Calu3 (cell line): ENCODE measurements at places on chromosomes 5 and 9.

GRCh38 chr5:148163345-148163744, 5.0 kb upstream of the SPINK14 start:
- no peak for DNase-seq

GRCh38 chr5:16712178-16712577, 95.4 kb upstream of the RETREG1 start:
- no peak for DNase-seq

DNA sequence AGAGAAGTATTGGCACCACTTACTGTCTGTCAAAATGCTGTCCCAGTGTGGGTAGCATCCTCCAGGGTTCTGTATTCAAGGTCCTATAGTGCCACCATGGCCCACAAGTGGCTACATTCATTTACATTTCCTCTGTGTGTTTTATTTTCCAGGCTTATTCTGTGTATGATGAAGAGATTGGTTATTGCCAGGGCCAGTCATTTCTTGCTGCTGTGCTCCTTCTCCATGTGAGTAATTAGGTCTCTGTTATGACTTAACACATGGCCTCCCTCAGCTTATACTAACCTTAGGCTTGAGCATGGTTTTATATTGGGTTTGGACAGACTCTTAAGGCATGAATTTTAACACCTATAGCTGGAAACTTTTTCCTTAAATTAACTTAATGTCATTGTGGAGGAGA, 36.7 kb downstream of the GPR21 start:
- no peak for DNase-seq

GRCh38 chr9:36862206-36863145, 171.6 kb downstream of the PAX5 start:
- peak; percentile 28 for DNase-seq

DNA sequence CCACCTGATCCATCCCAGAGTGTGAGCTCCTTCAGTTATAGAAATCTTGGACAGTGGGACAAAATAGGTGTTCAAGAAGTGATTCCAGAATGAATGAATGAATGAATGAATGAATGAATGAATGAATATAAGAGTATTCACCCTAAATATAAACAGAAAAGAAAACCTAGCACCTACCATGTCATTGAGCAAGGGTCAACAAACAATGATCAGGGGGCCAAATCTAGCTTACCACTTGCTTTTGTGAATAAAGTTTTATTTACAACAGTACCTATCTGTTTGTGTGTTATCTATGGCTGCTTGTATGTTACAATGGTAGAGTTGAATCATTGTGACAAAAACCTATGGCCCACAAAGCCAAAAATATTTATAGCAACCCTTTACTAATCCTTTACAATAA, 43.9 kb upstream of the CEP78 start:
- DNase-seq = no peak

GRCh38 chr9:31715250-31715649, 669.2 kb upstream of the ACO1 start:
- DNase-seq = no peak

DNA sequence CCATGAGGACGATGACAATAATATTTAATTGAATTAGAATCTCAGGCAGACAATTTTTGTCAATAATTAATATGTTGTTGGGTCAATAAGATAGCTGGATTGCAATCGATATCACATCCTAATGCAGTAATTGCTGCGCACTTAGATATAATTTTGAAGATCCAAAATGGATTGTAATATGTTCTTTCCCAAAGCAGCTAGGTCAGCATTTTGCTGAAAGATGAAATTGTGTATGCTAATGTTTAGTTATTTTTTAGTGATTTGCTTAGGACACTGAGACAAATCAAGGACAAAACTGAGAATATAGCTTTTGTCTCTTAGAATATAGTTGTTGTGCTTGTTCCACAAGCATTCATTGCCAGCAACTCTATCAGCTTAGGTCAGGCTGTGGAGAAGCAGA, 389.9 kb downstream of the MTRR start:
- no peak for DNase-seq

GRCh38 chr5:142906863-142907671, 136.9 kb downstream of the ARHGAP26 start:
- no peak for DNase-seq

DNA sequence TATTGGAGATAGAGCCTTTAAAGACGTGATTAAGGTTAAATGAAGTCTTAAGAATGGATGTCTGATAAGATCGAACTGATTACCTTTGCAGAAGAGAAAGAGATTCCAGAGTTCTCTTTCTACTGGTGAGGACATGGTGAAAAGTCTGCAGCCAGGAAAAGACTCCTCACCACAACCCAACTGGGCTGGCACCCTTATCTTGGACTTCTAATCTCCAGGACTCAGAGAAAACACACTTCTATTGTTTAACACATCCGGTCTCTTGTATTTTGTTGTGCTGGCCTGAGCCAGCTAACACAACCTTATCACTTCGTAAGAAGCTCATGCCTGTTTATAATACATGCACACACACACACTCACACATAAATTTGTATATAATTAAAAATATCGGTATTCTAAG, 489.1 kb downstream of the PRDM9 start:
- no peak for DNase-seq

DNA sequence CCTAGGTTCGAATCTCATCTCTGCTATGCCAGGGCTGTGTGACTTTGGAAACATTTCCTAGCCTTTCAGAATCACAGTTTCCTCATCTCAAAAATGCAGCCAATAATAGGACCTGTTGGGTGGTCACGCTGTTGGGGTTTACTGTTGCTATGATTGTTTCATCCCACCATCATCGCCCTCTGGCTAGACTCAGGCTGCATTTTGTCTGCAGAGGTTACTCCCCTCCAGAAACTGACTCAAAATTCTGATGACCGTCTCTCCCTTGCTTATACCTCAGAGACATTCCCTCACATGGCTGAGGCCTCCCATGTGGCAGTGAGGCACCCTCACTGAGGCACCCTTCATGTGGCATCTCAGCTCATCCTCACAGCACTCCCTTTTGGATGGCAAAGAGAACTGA, 61.6 kb downstream of the COL27A1 start:
- no peak for DNase-seq

- DNase-seq = no peak
These were observed 1.6 kb downstream of the HAPLN1 start for GRCh38 chr5:83718936-83719495.

DNA sequence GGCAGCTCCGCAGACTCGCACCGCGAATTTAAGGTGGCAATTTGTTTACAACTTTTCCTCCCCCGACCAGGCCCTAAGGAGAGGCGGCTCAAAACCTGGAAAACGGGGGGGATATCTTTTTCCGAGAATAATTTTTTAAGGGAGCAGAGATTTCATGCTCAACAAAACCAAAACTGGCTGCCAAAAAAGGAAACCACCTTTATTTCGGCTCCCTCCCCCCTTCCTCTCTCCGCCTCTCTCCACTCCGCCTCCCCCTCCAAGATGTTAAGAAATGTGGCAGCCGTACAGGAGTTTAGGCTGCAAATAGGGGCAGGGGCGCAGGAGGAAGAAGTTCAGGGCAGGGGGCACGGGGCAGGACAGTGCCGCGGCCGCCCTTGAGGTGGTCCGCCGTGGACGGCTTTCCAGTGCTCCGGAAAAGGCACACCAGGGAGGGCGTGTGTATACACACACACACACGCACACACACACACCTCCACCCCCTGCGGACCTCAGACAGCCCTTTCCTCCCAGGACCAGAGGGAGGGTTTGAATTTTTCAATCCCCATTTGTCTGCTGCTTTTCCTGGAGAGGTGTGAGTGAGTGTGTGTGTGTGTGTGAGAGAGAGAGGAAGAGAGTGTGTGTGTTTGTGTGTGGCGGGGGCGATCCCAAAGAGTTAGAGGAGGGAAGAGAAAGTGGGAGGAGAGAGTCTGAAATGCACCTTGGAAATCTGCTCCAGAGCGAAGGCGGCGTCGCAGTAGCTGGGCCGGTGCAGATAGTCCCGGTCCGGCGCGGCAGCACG, 9.1 kb downstream of the PTCH1 start:
- DNase-seq = peak; percentile 49

GRCh38 chr5:7517006-7517405, 121.1 kb downstream of the ADCY2 start:
- DNase-seq = no peak

DNA sequence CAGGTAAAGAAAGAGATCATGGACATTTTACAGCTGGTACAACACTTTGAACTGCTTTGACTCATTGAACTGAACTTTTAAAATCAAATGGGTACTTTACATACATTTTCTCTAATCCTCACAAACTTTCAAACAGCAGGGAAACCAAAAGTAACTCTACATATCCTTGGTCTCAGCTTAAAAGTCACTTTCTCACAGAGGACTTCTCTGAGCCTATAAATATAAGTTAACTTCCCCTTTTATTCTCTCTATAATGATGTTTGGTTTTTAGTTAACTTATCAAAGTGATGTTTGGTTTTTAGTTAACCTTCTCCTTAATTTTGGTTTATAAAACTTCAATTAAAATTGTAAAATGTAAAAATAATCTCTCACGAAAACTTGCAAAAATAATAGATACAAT, 209.8 kb downstream of the MCTP1 start:
- DNase-seq = no peak

GRCh38 chr5:113194125-113194524, 217.5 kb downstream of the DCP2 start:
- DNase-seq = no peak

DNA sequence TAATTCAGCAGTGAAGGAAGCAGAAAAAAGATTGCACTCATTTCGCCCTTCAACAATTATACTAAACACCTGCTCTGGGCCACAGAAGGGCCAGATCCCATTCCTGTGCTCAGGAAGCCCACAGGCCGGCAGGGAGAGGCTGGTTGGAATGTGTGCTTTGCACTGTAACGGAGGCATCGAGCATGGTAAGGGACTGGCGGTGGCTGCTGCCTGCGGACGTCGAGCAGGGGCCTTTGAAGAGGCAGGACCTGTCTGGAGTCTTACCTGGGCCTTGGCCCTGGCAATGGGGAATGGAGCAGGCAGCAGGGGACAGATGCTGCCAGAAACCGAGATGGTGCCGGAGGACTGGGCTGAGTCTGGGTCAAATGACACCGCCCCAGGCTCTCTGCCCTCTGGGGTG, 97.8 kb downstream of the KCNIP1 start:
- DNase-seq = no peak

DNA sequence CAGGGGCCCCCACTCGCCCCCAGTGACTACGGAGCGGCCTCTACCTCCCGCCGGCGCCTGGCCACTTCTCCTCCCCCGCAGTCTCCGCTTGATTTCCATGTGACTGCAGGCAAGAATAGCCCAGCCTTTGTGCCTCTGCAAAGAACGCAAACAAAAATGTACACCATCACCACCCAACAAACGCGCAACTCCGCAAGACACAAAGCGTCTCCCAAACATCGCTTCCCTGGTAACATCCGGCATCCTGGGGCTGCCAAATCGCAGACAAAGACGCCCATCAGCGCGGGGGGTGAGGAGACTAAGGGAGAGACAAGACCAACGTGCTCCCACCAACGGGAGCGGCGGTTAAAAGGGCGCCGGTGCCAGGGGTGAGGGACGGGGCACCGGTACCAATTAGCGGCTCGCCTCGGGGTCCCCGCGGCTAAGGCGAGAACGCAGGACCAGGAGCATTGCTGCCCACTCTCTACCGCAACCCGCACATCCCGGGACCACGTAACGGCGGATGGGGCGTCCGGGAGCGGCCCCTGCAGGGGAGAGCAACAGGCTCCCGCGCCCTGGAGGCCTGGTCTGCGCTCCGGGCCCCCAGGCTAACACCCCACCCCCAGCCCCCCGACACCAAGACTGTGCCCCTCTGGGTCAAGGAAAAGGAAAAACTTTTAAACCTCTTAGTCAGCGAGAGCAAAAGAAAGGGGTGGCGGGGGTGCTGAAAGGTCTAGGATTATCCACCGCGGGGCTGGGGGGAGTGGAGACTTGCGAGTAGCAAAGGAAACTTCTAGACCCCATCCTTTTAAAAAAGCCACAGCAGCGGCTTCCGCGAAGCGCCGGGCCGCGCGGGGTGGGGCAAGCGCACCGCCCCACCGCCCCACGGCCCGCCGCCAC, 885 bp downstream of the MPDZ start:
- DNase-seq = no peak

GRCh38 chr9:123360161-123361085, 4.4 kb downstream of the CRB2 start:
- peak; percentile 41 for DNase-seq

DNA sequence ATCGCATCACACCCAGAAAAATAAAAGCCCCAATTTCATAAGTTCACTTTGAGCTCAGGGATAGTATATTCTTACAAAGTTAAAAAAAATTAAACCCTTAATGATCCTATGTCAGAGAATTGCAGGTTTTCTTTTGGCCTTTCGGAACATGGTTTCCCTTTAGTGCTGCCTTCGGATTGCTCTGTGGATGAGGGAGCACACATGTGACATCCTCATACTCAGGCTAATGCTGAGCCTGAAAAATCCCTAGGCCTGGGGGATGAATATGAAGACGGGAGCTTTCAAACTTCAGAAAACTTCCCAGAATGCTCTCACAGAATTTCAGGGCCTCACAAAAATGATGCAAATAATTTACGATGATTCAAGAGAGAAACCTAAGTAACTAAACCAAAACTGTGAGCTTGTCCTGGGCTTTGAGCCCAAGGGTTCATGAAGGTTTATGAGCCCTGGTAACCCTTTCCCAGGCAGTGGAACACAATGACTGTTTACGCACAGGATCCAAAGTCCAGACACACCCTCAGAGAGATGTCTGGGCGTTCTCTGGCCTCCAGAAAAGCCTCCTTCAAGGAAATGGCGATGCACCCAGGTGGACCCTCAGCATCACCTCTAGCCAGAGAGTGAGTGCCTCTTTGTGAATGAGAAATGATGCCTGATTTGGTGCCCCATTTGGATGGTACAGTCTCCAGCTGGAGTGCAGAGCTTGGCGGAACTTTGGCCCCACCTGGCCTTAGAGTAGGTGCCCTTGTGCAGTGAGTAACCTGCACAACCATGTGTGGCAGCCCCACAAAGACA, 145.4 kb downstream of the ENTREP1 start:
- DNase-seq = peak; percentile 19

- no peak for DNase-seq
These were observed 28.1 kb downstream of the SLC22A4 start for GRCh38 chr5:132322266-132322665.

- DNase-seq = no peak
These were observed 131.1 kb upstream of the ZNF462 start for GRCh38 chr9:106731910-106732309.

DNA sequence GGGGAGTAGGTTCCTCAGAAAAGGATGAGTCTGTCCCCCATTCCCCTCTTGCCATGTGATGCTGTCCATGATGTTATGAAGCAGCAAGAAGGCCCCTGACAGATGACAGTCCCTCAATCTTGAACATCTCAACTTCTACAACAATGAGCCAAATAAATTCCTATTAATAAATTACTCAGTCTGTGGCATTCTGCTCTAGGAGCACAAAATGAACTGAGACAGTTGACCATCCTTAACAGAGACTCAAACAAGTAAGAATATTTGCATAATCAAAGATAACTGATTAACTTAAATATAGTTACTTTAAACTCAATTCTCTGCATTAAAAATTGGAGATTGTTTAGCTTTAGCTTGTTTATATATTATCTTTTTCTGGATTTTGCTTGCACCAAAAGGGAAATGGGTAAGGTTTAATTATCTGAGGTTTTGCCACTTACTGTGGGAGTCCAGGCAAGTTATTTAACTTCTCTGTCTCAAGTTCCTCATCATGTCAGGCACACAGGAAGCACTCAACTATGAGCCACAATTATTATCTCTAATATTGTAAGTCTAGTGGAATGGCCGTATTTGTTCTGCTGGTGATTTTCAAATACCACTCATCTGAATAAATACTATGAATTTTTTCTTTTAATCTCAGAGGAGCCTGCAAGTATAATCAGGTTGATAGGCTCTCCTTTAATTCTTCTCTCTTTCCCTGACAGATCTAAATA, 162.9 kb downstream of the TSSK1B start:
- no peak for DNase-seq
